ENCODE measurements at places on chromosomes 5 and 9.

DNA sequence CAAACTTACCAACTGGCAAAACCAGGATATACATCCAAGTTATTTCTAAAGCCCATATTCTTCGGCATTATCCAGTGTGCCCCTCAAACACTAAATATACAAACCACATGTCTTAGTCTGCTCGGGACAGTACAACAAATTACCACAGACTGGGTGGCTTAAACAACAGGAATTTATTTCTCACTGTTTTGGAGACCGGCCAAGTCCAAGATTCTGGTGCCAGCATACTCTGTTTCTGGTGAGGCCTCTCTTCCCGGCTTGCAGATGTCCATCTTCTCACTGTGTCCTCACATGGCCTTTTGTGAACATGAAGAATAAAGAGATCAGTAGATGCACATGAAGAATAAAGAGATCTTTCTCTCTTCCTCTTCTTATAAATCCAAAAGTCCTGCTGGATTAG is 12.9 kb upstream of the SLCO6A1 start:
- DNase-seq: no peak

DNA sequence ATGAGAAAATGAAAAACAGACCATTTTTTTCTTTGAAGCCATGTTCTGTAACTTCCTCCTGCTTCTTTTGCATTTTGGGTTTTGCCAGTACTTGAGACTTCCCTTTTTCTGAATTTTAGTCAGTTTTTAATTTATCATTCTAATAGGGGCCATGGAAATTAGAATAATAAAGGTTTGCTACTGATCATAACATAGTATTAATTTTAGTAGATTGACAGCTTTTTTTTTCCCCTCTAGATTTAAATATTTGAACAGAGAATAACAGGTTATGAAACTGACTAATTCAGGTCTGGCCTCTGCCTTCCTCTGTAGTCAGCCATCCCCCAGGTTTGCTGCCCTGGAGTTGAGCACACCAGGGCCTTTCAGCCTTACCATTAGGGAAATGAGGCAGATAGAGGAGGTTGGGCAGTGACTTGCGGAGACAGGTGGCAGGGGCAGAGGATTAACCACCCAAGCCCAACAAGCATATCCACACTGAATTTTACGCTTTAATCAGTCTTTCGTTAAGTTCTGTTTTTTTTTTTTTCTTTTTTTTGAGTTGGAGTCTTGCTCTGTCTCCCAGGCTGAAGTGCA is 80.1 kb upstream of the TNFAIP8 start:
- no peak for DNase-seq

GRCh38 chr5:57439601-57440000 is 43.0 kb downstream of the ACTBL2 start:
- DNase-seq: no peak

DNA sequence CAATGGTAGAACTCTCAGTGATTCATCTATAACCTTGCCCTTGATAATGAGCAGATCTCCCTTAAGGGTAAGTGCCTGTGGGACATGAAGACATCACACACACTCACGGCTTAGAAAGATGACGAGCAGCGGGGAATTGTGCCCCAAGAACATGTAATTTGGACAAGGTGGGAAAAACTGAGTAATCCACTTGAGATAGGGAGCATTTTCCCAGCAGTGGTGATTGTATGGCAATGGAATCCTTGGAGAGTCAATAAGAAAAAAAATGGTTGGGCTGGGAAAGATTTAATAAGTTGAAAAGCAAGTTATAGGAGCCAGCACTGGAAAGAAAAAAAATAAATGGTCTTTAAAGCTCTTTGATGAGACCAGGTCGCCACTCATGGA is 193.1 kb downstream of the GLIS3 start:
- DNase-seq: no peak

- no peak for DNase-seq
Observed at GRCh38 chr5:177162379-177162778, 28.8 kb downstream of the NSD1 start.
